Osteoblast (primary cell): ENCODE measurements at places on chromosomes 6 and 20.
A peak's percentile ranks its signal among the peaks of the same experiment; 100 is the strongest.

- no peak for DNase-seq
Measured at GRCh38 chr6:32129297-32130088, 595 bp downstream of the FKBPL start.

GRCh38 chr20:62409086-62409853 is 2.2 kb upstream of the CABLES2 start:
- DNase-seq, result no peak

GRCh38 chr6:115882771-115883170 is 177.9 kb downstream of the FRK start:
- no peak for DNase-seq

GRCh38 chr6:137677709-137678108 is 183.5 kb upstream of the OLIG3 start:
- DNase-seq, result no peak

GRCh38 chr6:74041420-74041819 is 345.4 kb downstream of the CD109 start:
- no peak for DNase-seq

DNA sequence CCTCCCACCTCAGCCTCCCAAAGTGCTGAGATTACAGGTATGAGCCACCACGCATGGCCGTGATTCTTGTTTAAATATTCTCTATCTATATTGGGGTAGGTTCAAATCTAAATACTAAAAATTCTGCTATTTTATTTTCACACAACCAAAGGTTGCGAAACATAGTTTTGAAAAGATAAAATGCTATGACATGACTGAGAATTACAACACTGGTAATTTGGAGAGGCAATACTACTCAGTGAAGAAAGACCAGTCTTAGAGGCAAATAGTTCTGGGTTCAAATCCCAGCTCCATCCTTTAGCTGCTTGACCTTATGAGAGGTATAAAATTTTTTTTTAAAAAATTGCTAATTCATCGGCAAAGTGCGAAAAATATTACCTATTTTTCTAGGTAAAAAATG is 137.0 kb upstream of the PREP start:
- DNase-seq, result no peak

DNA sequence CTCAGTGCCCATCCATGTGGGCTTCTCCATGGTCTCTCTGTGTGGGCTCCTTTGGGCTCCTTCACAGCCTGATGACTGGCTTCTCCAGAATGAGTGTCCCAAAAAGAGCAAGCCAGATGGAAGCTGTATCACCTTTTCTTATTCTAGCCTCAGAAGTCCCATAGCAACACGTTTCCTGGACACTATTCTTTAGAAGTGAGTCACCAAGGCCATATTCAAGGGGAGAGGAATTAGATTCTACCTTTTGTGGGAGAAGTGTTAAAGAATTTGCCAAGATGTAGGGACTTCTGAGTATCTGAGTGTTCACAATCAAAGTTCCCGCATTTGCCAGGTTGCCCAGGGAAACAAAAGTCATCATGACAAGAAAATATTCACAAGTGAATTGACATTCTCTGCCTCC is 20.7 kb upstream of the TBC1D22B start:
- no peak for DNase-seq

- no peak for DNase-seq
Measured at GRCh38 chr20:46580613-46581205, 30.3 kb upstream of the OCSTAMP start.

- DNase-seq, result peak; percentile 11
Measured at GRCh38 chr20:43472671-43473380, 15.1 kb downstream of the SRSF6 start.

- no peak for DNase-seq
Measured at GRCh38 chr6:156967852-156968251, 190.7 kb downstream of the ARID1B start.

- DNase-seq, result no peak
Measured at GRCh38 chr6:119138906-119139541, 60.6 kb upstream of the FAM184A start.

- DNase-seq, result no peak
Measured at GRCh38 chr20:44208770-44209169, 1.8 kb downstream of the OSER1 start.

- DNase-seq, result no peak
Measured at GRCh38 chr20:59733351-59733750, 129.0 kb downstream of the PHACTR3 start.

DNA sequence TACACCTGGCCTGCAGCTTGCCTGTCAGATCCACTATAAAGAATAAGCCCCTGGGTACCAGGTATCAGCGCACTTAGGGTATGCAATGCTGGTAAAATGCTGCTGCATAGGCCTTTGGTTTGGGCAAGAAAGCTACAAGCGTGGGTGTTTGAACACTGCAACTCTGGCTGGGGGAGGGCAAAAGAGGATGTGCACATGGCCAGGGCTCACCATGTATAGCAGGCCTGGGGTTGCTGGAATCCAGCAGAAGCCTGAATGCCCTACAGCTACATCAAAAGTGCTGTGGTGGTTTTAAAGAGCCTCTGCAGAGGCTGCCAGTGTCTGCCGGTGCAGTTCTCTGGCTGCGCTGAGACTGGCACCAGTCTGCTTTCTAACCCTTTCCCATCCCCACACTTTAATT is 51.7 kb downstream of the UQCC1 start:
- no peak for DNase-seq

GRCh38 chr6:91196729-91197128 is 609.9 kb upstream of the MAP3K7 start:
- no peak for DNase-seq

DNA sequence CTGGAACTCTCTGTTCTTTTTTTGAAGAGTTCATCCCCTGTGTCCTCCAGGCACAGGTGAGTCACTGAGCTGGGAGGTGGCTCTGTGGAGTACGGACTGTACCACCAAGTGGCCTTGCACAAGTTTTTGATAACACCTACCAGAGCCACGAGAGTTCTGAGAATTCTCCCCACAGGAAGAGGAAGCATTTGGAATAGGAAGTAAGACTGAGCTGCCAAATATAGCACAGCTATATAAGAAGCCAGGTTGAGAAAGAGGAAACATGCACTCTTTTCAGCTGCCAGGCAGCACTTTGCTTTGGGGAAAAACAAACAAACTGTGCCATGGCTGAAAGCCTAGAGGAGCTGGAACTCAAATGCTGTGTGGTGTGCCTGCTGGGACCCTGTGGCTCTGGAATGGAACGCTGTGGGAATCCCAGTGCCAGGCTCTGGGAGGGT is 70.8 kb upstream of the RIPOR2 start:
- no peak for DNase-seq

GRCh38 chr20:34495916-34496315 is 20.3 kb upstream of the DYNLRB1 start:
- no peak for DNase-seq

- DNase-seq, result no peak
Measured at GRCh38 chr6:134081506-134081905, 29.1 kb upstream of the SLC2A12 start.

DNA sequence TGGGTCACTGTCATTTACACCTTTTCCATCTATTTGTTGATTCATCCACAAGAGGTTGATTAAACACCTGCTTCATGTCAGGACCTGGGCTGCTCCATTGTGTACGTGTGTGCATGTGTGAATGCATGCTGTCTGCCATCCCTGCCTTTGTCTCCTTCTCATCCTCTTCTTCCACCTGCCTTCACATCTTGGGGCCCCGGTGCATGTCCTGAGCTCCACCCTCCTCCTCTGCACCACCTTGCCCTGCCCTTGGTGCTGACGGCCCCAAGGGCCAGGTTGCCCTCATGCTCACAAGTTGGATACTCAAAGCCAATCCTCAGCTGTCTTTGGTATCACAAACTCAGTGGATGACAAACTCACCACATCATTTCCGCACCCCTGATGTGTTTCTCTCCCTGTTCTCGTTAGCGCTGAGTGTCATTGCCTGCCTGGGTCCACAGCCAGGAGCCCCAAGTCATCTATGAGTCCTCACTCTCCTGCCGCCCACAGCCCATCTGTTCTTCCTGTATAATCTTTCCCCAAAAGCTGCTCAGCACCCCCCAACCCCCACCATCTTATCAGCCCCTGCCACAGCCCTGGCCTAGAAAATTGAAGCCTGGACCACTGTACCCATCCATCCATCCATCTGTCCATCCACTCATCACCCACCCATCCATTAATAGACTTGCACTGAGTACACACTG is 85.0 kb downstream of the SRC start:
- no peak for DNase-seq

GRCh38 chr20:2652724-2653555 is 508 bp downstream of the NOP56 start:
- DNase-seq, result peak; percentile 76

DNA sequence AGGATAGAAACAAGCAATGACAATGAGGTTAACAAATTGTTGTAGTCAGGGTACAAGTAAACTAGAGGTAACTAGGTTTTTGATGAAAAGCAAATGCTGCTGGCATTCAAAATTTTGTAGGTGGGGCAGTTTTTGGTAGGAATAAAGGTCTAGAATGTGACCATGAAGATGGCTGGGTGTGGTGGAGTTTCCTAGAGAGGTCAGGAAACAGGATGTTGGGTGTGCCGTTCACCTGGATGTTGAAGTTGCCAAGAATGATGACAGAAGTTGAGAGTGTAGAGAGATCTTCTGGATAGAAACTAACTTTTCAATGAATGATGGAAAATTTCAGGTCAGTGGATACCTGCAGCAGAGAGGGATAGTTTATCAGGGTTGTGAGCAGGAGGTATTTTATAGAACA is 22.7 kb downstream of the MAPK14 start:
- DNase-seq, result no peak

DNA sequence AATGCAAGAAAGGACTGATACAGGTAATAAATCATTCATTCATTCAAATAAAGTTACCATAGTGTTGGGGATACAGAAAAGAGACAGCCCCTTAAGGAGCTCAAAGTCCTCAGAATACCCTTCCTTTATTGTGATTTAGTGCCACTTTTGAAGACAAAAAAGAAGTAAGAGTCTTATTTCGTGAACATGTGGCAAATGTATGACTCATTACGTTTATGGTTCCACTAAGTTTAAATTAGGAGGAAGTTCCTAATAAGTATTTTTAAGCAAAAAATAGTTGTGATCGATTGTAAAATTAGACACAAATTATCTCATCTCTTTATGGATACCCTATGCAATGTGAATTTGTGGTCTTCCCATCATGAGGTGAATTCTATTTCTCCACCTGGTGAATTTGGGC is 38.5 kb upstream of the GCLC start:
- no peak for DNase-seq

GRCh38 chr6:18110162-18110561 is 12.3 kb downstream of the NHLRC1 start:
- no peak for DNase-seq

DNA sequence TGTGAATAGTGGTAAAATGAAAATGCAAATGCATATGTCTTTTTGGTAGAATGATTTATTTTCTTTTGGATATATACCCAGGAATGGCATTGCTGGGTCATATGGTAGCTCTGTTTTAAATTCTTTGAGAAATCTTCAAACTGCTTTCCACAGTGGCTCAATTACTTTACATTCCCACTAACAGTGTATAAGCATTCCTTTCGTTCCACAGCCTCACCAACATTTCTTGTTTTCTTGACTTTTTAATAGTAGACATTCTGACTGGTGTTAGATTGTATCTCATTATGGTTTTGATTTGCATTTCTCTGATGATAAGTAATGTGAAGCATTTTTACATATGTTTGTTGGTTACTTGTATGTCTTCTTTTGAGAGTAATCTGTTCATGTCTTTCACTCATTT is 144.0 kb downstream of the SIM1 start:
- DNase-seq, result no peak

GRCh38 chr6:53241938-53242337 is 93.3 kb upstream of the GCM1 start:
- peak; percentile 41 for DNase-seq

DNA sequence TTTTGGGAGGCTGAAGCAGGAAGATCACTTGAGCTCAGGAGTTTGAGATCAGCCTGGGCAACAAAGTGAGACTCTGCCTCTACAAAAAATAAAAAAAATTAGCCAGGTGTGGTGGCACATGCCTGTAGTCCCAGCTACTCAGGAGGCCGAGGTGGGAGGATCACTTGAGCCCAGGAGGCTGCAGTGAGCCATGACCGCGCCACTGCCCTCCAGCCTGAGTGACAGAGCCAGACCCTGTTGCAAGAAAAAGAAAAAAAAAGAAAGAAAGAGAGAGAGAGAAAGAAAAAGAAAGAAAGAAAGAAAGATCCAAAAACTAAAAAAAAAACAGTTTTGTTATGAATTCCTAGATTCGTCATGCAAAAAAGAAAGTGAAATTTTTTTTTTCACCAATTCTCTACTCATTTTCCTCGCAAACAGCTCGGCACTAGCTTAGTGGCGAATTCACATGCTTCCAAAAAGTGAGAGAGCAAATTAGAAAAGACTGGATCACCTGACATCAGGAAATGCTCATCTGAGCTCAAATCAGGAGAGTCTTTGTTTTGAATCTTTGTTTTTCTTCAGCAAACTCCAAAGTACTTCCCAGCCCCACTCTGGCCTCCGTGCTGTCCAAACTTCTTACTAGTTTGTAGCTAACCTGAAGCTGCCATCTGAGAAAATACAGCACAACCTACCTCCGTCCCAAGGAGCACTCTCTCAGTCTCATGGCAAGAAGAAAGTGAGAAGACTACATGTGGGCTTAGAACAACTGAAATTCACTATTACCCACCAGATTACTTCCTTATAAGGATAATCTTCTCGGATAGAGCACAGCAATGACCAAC is 27.0 kb downstream of the IPCEF1 start:
- DNase-seq, result no peak

DNA sequence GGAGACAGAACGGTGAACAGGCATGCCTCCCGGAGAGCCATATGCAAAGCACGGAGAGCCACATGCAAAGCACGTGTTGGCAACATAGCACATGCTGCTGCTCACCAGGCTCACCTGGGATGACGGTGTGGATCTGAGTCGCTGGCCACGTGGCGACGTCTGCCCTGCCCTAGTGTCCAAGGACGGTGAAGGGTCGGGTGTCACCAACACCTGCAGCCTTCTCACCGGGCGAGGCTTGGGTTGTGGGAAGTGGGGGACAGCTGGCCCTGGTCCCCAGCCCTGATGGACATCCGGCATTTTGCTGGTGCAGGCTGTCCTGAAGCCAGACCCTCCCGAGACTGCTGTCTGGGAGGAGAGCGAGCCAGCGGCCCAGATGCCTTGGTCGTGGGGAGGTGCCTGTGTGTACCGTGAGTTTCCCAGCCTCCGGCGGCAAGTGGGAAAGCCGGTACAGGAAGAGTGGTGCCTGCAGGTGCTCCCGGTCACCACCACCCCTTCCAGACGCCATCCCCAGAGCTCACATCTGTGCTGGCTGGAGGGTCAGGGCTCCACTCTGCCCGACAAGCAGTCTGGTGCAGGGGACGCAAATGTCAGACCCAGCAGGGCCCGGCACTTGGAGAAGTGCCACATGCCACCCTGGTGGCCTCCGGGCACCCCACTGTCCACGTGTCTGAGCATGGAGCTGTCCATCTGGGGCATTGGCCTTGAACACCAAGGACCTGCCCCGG is 5.9 kb upstream of the ADRM1 start:
- no peak for DNase-seq

GRCh38 chr6:42448391-42448790 is 3.3 kb downstream of the TRERF1 start:
- no peak for DNase-seq

DNA sequence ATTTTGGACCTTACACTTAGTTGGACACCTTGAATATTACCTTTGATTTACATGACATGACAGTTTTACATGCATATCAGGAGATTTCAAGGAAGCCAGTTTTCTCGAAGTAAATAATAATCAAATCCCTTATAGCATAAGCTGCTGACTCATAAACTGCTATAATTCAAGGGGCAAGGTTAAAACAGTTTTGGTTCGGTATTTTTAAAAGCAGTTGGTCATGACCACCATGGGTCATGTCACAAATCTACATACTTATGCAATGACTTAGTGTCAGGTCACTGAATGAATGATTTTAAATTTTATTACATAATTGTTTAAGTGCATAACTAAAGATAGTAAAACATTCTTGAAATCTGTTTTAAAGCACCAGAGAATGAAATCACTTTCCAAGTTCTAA is 158.0 kb downstream of the DST start:
- peak; percentile 85 for DNase-seq
